GM23248 (cell line): ENCODE measurements at places on chromosomes 3 and 15.
A peak's percentile ranks its signal among the peaks of the same experiment; 100 is the strongest.

DNA sequence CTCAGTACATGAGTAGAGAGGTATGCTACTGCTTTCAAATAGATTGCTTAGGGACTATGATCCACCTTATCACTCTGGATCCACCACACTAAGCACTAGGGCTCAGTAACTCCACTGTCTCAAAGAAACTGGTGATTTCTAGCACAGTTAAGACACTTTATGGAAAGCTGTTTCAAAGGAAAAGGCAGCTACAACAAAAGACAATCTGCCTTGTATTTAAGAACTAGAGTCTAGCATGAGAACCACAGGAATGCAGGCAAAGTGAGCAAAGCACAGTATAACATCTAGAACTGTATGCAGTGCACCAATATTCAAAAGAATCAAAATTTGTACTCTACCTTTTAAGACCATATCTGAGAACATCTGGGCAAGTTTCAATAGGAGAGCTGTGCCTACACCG, 17.9 kb downstream of the TFRC start:
- H3K4me1 ChIP-seq, result no peaks in the 10 kb centered on the region
- no peak for DNase-seq
- H3K27ac ChIP-seq, result peak overlapping the region; percentile 43
- H3K4me3 ChIP-seq, result no peak overlapping the region
- peaks cover 56% of the 10 kb centered on the region for H3K36me3 ChIP-seq
- no peaks in the 10 kb centered on the region for H3K27me3 ChIP-seq

DNA sequence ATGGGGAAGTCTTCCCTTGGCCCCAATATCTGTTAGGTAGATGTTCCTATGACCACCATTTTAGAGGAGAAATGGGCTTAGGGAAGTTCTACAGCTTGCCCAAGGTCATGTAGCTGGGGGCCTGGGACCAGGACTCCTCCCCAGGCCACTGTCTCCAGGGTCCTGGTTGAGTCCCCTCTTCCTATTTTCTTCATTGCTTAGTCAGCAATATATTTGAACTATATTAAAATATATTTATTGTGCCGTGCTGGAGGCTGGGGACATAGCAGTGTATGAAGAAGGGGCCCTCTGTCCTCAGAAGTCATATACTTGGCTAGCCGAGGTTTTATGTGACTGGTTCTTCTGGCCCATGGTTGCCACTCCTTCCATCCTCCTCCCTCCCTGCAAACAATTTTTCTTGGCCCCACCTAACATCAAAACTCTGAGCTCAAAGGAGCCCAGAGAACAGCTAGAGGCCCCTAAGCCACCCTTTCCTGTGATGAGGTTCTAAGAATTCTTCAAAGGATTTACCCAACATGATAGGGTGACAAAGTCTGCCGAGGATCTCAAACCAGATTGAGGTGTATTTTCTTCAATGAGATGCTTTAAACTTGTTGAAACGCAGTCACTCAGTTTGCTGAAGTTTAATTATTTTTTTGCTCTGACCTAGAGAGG, 121.2 kb upstream of the RASGRP1 start:
- no peaks in the 10 kb centered on the region for H3K27me3 ChIP-seq
- no peak overlapping the region for H3K4me3 ChIP-seq
- DNase-seq, result no peak

- no peak overlapping the region for H3K4me3 ChIP-seq
- H3K27me3 ChIP-seq, result no peaks in the 10 kb centered on the region
- H3K36me3 ChIP-seq, result no peaks in the 10 kb centered on the region
Observed at GRCh38 chr3:45048244-45048643, 22.1 kb downstream of the CLEC3B start.

DNA sequence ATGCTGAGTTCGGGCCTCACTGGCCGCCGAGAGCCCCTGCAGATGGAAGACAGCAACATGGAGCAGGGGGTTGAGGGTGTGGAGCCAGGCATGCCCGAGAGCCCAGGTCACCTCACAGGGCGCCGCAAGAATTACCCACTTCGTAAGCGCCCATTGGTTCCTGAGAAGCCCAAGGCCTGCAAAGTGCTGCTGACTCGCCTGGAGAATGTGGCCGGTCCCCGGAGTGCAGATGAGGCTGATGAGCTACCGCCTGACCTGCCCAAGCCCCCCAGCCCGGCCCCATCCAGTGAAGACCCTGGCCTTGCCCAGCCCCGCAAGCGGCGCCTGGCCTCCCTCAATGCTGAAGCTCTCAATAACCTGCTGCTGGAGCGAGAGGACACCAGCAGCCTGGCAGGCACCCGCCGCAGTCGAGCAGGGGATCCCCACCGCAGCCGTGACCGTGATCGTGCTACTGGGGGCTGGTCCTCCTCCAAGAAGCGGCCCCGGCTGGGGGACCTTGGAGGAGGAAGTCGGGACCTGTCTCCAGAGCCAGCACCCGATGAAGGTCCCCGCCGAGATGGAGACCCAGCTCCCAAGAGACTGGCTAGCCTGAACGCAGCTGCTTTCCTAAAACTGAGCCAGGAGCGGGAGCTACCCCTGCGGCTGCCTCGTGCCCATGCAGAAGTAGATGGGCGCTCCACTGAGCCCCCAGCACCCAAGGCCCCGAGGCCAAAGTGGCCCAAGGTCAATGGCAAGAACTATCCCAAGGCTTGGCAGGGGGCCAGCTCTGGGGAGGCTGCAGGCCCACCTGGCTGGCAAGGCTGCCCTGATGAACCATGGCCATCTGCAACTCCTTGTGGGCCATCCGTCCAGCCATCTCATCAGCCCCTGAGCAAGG, 12.1 kb upstream of the CHST14 start:
- H3K36me3 ChIP-seq, result no peaks in the 10 kb centered on the region
- no peak for DNase-seq
- H3K27me3 ChIP-seq, result no peaks in the 10 kb centered on the region
- no peak overlapping the region for H3K4me3 ChIP-seq
- H3K27ac ChIP-seq, result no peak overlapping the region

DNA sequence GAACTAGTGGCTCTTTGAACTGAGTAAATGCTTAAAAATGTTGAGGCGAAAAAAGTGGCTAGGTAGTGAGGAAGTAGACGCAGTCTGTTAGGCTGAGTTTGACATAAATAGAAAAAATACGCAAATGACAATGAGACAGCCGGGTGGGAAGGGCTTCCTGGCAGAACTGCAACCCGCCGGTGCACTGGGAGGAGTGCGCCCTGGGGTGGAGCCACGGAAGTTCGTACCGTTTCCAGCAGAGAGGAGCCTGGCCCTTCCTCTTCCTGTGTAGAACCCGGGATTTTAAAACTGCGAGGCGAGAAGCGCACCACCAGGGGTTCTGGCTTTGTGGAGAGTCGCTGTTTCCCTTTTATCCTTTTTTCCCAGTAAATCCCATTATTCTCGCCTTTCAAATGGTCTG, 602.6 kb downstream of the PYDC2 start:
- H3K4me3 ChIP-seq, result no peak overlapping the region
- no peak overlapping the region for H3K27ac ChIP-seq
- no peak for DNase-seq
- H3K36me3 ChIP-seq, result no peaks in the 10 kb centered on the region

DNA sequence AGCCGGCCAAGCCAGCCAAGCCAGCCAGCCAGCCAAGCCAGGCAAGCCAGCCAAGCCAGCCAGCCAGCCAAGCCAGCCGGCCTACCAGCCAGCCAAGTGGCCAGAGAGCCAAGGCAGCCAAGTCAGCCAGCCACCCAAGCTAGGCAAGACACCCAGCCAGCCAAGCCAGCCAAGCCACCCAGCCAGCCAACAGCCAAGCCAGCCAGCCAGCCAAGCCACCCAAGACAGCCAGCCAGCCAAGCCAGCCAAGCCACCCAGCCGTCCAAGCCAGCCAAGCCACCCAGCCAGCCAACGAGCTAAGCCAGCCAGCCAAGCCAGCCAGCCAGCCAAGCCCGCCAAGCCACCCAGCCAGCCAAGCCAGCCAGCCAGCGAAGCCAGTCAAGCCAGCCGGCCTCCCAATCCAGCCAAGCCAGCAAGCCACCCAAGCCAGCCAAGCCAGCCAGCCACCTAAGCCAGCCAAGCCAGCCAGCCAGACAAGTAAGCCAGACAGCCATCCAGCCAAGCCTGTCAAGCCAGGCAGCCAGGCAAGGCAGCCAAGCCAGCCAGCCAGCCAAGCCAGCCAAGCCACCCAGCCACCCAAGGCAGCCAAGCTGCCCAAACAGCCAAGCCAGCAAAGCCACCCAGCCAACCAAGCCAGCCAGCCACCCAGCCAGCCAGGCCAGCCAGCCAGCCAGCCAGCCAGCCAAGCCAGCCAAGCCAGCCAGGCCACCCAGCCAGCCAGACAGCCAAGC, 200.5 kb downstream of the GOLGA6L6 start:
- H3K4me1 ChIP-seq, result no peaks in the 10 kb centered on the region
- H3K27me3 ChIP-seq, result no peaks in the 10 kb centered on the region
- no peak overlapping the region for H3K4me3 ChIP-seq
- no peak overlapping the region for H3K27ac ChIP-seq

DNA sequence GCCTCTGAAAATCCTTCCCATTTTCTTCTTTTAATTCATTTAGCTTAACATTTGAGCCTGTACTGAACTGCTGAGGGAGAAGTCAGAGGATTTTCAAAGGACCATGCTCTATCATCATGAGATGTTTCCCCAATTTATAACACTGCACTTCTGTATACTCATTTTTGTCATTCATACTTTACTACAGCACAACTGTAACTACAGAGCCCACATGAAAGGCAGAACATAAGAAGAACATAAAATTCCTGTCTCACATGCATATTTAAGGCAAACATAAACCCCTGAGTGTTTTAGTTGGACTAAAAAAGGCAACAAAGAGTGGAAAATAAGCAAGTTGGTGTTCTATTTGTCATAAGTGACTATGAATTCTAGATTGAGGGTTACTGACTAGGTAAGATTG, 237.7 kb upstream of the ARPP21 start:
- H3K36me3 ChIP-seq, result no peaks in the 10 kb centered on the region
- H3K27ac ChIP-seq, result no peak overlapping the region
- H3K27me3 ChIP-seq, result no peaks in the 10 kb centered on the region
- no peak for DNase-seq

GRCh38 chr3:169940470-169941181, 26.0 kb upstream of the SEC62 start:
- H3K36me3 ChIP-seq, result no peaks in the 10 kb centered on the region
- no peak overlapping the region for H3K4me3 ChIP-seq
- no peak overlapping the region for H3K27ac ChIP-seq
- H3K4me1 ChIP-seq, result no peaks in the 10 kb centered on the region
- no peak for DNase-seq

DNA sequence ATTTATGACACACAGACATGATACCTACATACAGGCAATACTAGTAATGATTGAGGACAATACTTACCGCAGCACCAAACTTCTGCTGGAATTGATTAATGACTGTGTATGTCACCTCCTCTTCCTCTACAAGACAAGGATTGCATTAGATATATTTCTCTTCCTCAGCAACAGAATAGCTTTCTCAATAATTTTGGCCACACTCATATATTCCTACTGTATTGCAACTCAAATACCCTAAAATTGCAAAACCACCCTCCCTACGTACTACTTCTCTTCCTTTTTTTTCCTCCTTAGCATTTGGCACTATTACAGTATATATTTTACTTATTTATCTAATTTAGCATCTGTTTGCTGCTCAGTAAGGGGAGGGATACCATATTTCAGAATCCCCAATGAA, 14.8 kb downstream of the EXD1 start:
- no peak overlapping the region for H3K4me3 ChIP-seq
- no peaks in the 10 kb centered on the region for H3K36me3 ChIP-seq
- DNase-seq, result no peak

DNA sequence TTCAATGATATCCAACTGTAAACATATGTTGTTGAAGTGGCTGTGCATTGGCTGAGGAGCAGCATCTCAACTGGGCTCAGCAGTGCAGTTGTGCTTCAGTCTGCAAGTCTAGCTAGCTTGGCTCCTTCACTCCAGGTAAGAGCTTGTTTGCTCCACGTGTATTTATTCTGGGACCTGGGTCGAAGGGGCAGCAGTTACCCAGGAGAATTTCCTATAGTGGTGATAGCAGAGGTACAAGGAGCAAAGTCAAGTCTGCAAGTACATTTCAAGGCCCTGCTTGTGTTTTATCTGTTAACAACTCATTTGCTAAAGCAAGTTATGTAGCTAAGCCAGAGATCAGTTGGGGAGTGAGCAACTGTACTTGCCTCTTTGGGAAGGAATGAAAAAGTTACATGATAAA, 286.2 kb upstream of the UMPS start:
- H3K4me3 ChIP-seq, result no peak overlapping the region
- no peak for DNase-seq
- H3K27ac ChIP-seq, result no peak overlapping the region
- no peaks in the 10 kb centered on the region for H3K4me1 ChIP-seq
- H3K27me3 ChIP-seq, result peaks cover 9% of the 10 kb centered on the region; the same call in 1 of the 2 replicates
